ENCODE measurements at places on chromosomes 3 and 15.

DNA sequence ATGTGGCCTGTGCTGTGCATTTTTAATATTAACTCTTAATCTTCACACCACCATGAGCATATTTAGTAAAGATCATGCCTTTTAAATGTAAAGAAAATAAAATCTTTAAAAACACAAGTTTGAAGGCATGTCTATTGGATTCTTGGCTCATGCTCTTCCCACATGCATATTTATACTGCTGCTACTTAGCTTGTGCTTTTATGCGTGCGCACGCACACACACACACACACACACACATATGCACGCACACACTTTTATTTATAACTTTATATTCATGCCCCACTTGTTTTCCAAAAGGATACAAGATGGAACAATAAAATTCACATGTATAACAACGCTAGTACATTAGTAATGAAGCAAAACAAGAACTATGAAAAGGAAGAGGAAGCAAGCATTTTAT lies 36.1 kb upstream of the ZPLD1 start:
- no peak for DNase-seq

DNA sequence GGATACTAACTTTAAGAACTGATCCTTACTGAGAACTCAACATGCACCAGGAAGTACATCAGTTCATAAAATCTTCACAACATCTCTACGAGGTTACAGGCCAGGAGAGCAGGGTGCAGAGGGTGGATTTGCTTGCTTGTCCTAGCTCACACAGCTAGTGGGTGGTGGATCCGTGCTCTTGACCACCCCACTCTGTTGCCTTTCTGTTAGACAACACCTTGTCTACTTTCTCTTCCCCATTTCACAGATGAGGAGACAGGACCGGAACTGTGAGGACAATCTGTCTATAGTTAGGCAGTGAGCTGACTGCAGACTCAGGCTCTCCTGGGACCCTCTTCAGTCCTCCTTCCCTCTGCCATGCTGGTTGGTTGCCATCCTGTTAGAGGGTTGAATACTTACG lies 221.7 kb upstream of the TLE3 start:
- DNase-seq, result no peak

- no peak for DNase-seq
Observed at GRCh38 chr3:132248490-132248889, 68.7 kb upstream of the ACP3 start.

- DNase-seq, result no peak
Observed at GRCh38 chr15:80081390-80081789, 21.9 kb downstream of the ZFAND6 start.

GRCh38 chr3:31721676-31722075 lies 189.0 kb downstream of the STT3B start:
- no peak for DNase-seq

GRCh38 chr15:80841541-80841940 lies 62.4 kb downstream of the CEMIP start:
- DNase-seq, result no peak

- no peak for DNase-seq
Observed at GRCh38 chr3:147348976-147349375, 57.4 kb downstream of the ZIC4 start.

DNA sequence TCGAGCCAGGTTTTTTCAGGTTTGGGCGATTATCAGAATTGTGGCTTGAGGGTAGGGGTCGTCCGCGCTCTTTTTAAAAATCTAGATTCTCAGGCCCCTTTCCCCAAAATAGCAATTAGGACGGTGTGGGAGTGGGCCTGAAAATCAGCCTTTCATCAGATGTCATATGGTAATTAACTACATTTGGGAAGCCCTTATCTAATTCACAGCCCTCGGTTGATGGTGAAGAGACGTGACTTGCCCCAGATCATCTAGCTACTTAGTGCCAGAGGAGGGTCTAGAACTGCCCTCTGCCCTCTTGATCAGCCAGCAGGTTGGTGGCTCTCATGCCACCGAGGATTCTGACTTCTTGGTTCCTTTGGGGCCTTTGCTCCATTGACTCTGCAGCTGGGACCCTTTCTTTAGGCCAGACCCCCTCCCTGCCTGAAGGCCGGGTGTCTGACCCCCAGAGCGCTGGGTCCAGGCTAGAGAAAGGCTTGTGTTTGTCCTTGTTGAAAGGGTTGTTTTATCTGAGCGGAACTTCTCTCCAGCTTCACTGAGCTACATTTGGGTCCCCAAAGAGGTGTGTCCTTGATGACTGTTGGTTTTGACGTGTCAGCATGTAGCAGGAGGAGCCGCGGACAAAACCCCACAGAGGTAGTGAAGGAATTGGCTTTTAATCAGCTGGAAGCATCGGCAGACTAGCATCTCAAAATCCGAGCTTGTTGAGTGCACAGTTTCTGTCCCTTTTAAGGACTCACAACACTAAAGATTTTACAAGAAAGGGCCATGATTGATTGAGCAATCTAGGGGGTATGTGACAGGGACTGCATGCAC lies 857 bp downstream of the AEN start:
- DNase-seq, result peak; percentile 28

DNA sequence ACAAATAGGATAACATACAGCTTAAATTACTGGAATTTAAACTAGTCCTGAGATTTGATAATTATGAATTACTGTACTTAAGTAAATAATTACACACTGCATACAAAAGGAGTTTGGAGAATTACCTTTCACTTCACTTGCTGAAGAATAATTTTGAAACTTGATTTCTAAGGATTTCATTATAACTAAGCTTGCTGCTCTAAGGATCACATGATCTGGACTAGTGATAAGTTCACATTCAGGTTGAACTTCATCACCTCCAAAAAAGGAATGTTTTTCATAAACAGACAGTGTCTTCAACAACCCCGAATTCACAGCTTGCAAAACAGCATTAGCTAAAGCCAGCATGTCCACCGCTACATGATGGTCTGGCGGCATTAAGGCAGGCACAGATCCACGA lies 28.5 kb downstream of the LINS1 start:
- DNase-seq, result no peak

Data from stimulated activated CD8-positive, alpha-beta memory T cell treated with anti-CD3 and anti-CD28 coated beads, Interleukin-4, amount 100 ng/mL, for 1 hour (primary cell).